DMS79 (cell line): ENCODE measurements at places on chromosomes 12 and 14.

- no peak for DNase-seq
Observed at GRCh38 chr12:130463818-130464670, 126.4 kb downstream of the PIWIL1 start.

DNA sequence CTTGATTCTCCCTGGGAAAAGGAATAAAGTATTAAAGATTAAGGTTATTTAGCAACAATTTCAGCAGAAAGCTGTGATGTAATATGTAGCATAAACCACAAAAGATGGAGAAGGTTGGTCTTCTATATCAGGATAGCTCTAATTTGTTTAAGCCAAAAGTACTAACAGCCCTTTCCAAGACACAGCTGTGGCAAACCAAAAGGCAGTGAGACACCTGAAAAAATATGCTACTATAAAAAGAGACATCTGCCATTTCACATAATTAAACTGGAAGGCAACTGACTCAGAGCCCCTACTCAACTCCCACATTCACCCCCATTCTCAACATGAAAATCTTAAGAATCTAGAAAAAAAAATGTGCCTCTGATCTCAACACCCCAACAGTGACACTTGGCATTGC is 390.2 kb upstream of the PRICKLE1 start:
- DNase-seq = no peak

DNA sequence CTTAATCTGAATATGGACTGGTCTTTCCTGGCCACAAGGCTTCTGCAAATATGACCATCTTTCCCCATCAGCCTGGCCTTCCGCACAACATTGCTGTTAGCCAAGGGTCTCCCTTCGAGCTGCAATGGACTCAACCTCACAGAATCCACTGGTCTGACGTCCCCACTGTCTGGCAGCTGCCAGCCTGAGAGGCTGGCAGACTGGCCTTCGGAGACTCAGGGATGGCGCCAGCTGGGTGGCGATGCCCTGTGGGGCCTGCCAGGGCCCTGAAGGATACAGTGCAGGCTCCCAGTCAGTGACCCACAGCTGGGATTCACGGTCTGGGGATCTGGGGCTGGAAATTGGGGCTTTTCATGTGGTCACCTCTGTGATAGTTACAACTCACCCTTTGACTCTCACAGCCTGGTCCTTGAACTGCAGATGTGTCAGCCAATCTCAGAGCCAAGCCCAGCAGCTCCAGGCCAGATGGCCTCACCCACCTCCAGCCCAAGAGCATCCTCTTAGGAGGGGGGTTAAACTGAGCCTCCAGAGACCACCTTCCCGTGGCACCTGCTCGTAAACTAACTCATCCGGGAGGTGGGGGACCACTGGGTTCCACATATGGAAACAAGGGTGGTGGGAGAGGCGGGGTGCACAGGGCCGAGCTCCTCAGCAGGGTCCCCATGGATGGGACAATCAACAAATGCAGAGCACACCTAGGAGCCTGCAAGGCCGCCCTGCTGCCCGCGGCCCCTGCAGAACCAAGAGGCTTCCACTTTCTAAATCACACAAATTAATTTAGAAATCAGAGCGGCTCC is 21.1 kb upstream of the C14orf180 start:
- DNase-seq = no peak

- no peak for DNase-seq
Observed at GRCh38 chr14:89620436-89620835, 203.4 kb upstream of the FOXN3 start.

DNA sequence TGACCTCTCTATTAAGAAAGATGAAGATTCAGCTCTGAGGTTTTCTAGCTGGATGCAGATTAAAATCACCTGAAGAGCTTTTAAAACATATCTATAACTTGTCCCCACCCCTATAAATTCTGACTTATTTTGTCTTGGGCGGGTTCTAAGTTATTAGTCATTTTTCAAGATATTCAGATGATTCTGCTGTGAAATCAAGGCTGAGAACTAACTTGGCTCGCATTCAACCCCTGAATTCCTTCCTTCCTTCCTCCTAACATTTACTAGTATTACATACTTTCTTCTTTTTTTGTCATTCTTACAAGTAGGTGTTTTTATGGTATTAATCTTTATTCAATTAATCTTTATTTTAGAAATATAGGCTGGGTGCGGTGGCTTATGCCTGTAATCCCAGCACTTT is 55.4 kb downstream of the SSPN start:
- DNase-seq = no peak

GRCh38 chr12:67892259-67893021 is 96.8 kb upstream of the IFNG-AS1 start:
- DNase-seq = no peak

- DNase-seq = no peak
Observed at GRCh38 chr12:67981287-67982162, 7.7 kb upstream of the IFNG-AS1 start.

DNA sequence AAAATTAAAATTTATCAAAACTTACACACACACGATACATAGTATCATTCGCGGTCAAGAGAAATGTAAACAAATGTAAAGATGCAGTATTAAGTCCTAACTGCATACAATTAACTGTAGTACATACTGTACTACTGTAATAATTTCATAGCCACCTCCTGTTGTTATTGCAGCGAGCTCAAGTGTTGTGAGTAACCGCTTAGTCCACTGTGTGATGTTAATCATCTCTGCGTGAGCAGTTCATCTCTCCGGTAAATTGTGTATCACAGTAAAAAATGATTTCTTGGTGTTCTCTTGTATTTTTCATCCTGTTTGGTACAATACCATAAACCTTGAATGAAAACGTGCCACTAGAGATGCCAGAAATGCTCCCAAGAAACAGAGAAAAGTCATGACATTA is 6.5 kb downstream of the EPS8 start:
- no peak for DNase-seq

GRCh38 chr12:60072911-60073310 is 477.1 kb downstream of the SLC16A7 start:
- no peak for DNase-seq

DNA sequence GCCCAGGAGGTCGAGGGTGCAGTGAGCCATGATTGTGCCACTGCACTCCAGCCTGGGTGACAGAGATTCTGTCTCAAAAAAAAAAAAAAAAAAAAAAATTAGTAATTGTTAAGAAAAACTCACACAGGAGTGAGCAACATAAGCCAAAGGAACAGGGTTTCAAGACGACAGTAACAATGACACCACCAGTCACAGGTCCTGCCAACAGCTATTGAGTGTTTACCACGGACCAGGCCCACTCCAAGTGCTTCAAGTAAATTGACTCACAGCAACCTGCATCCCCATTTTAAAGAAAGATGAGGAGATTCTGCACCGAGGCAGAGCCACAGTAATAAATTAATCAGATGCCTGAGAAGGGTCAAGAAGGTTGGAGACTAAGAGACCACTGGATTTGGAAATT is 194.5 kb downstream of the DPF3 start:
- no peak for DNase-seq

DNA sequence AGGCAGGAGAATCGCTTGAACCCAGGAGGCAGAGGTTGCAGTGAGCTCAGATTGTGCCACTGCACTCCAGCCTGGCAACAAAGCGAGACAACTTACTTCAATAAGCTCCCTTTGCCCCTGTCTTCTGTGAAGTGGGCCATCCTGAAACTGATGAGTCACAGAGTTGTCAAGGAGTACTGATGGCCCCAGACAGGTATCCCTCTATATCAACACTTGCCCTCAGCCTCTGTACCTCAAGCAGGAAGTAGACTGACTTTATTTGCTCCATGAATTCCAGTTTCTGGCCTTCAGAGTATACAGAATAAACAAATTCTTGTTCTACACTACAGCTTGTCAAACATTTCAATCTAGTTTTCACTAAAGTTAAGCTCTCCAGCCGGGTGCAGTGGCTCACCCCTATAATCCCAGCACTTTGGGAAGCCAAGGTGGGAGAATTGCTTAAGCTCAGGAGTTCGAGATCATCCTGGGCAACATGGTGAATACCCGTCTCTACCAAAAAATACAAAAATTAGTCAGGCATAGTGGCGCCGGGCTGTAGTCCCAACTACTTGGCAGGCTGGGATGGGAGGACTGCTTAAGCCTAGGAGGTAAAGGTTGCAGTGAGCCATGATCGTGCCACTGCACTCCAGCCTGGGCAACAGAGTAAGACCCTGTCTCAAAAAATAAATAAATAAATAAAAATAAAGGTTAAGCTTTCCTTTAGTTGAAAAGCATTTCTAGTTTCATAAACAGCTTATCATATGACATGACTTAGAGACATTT is 16.4 kb upstream of the LRP10 start:
- DNase-seq = no peak

DNA sequence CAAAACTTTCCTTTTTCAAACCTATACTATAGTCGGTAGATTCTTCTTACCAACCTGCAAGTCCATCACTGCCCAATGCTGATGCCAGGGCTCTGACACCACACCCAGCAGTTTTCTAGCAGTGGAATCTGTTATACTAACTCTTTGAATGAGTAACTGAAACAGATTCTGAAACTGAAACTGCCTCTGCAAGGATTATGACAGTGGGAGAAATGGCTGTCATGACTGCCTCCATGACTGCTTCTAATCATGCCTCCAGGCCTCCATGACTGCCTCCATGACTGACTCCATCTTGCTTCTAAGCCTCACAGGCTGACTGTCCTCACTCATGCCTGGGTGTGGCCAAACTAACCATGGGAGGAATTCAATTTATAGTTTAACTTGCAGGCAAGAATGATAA is 29.4 kb upstream of the OXA1L start:
- no peak for DNase-seq

GRCh38 chr14:72416892-72417291 is 477.0 kb downstream of the DPF3 start:
- no peak for DNase-seq

DNA sequence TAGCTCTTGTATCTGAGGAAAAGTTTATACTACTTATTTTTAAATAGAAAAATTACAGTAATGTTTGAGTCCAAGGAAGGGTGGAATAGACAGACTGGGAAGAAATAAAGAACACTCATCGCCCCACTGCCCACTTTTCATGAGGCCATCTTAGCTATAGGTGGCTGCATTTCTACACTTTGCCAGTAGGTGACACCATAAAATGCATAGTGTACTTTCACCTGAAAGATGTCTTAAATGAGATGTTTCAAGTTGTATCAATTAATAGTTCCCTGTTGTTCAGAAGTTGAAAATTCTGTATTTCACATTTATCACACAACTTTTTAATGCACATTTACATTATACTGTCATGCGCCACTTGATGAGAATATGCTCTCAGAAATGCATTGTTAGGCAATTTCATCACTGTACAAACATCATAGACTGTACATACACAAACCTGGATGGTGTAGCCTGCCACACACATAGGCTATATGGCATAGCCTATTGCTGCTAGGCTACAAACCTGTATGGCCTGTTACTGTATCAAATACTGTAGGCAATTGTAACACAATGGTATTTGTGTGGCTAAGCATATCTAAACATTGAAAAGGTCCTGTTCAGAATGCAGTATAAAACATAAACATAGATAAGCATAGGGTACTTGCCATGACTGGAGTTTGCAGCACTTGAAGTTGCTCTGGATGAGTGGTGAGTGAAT is 27.6 kb downstream of the PMCH start:
- DNase-seq = no peak
